ENCODE measurements at places on chromosomes 11 and 22.
A peak's percentile ranks its signal among the peaks of the same experiment; 100 is the strongest.

- DNase-seq, result no peak
These were observed 880.0 kb downstream of the BRD1 start for GRCh38 chr22:48947636-48948035.

DNA sequence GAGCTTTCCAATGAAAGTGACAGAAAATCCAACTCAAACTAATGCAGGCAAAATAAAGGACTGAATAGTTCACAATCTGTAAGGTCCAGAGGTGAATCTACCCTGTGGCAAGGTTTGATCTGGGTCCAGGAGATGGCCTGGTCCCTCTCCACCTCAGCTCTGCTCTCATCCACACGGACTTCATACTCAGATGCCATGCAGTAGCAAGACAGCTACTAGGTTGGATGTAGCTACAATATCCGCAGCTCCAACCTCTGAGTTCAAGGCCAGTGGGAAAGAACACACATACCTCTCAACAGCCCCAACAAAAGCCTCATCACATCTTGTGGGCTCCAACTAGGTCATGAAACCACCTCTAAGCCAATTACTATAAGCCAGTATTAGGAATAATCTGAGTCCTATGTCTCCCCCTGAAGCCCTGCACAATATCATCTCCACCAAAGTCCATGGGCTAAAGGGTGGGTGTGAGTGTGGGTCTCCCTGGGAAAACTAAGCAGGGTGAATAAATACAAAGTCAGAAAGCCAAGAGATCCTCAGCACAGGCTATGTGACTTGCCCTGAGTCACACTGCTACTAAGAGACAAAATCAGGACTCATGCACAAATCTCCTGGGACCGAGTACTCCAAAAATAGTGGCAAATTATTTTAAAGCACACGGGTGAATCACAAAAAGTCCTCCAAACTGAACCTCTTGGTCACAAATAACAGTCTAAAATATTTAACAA is 78.8 kb downstream of the LARGE1 start:
- no peak for DNase-seq

- no peak for DNase-seq
These were observed 67.9 kb downstream of the DKK3 start for GRCh38 chr11:11940551-11940950.

GRCh38 chr11:133697603-133698180 is 147.6 kb downstream of the SPATA19 start:
- DNase-seq, result no peak

DNA sequence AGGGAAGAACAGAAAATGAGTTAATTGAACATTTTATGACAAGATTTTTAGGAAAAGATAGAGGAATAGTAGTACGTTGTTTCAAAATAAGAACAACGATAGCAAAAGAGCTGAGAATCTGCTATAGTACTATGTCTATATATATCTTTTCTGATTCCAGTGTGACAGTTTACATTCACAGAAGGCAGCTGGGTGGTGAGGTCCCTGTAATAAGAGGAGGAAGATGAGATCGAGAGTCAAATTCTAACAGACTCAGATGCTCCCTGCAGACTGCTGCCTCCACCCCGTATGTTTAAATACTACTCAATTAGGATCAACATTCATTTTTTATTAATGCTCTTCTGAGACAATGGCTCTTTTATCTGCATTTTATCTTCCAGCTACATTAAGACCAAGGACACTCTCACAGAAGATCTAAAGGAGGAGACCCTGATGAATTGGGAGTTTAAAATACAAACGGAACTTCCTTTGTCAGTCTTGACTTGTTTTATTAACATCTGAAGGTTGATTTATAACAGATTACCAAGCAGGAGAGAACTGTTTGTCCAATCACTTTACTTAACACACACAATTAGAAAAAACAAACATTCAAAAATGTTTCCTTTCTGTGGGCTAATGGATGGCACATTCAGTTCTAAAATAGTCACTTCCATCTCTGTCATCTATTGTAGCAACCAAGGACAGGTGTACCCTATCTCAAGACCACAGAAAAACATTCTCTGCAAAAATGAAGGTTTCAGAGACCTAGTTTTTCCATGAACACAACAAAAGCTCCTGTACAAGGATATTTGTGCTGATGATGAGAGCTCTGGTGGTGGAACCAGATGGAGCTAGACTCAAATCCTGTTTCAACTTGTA is 240.2 kb downstream of the CADM1 start:
- no peak for DNase-seq

GRCh38 chr11:113643006-113643585 is 63.0 kb downstream of the TMPRSS5 start:
- DNase-seq, result no peak

DNA sequence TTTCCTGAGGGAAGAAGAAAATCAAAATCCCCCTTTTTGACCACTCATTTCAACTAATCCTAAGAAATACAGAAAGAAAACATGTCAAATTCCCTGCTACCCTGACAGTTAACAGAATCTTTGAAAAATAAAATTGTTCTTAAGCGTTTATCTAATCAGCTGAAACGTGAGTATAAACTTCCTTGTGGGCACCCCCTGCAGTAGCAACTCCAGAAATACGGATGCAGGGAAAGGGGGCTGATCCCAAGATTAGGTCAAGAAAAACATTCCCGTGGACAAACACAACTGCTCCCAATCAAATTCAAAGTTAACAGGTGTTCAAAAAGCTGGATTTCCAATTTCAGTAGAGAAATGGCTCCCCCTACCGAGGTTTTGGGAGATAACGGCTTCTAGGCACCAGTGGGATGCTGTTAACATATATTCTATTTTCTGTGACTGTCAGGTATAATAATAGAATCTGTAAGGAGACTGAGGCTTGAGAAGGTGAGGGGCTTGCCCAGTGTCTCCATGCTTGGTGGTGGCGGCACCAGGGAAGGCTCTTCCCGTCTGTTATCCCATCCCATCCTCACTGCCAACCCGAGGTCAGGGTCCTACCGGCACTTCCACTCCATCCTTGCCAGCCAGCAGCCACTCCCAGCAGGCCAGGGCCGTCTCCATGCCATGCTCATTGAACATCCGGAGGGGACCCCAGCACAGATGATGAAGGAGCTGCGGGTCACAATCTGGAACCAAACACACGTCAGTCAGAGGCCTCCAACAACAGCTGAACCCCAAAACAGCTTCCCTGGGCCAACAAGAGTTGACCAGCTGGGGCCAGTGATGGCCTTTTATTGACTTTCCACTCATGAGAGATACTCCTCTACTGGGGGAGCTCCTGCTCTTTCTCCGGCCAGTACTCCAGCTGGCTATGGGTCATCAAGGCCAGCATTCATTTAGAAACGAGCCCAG is 32.0 kb upstream of the SERPIND1 start:
- peak; percentile 4 for DNase-seq

DNA sequence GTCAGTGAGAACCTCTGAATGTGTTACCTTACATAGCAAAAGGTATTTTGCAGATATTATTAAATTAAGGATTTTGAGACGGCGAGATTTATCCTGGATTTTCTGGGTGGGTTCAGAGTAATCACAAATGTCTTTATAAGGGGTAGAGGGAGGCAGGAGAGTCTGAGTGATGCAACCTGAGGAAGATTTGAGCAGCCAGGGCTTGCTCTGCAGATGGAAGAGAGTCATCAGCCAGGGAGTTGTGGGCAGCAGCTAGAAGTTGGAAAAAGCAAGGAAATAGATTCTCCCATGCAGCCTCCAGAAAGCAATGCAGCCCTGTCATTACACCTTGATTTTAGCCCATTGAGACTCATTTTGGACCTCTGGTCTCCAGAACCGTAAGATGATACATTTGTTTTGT is 4.1 kb upstream of the WDR74 start:
- DNase-seq, result no peak

DNA sequence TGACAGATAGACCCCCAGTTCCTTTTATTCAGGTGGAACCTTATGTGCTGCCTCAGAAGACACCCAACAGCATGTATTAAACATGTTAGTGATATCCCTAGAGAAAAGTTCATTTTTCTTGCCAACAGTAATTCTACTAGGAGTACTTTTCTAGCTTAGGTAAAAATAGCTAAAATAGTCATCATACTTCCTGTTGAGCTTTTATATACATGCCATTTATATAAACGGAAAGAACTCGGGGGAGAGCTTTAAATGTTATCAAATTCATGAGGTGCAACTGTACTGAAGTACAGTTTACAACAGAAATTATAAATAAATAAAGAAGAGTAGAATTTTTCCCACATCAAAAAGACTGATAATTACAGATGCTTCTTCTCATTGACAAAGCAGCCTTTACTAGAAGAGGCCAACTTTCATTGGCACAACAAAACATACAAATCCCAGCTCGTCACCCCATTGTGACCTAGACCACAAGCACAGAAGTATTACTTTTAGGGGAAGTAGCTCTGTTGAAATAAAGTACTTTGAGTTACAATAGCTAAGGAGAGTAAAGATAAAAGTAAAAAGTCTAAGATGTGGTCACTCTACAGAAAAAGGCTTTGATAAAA is 59.1 kb upstream of the POU2AF2 start:
- DNase-seq, result no peak

DNA sequence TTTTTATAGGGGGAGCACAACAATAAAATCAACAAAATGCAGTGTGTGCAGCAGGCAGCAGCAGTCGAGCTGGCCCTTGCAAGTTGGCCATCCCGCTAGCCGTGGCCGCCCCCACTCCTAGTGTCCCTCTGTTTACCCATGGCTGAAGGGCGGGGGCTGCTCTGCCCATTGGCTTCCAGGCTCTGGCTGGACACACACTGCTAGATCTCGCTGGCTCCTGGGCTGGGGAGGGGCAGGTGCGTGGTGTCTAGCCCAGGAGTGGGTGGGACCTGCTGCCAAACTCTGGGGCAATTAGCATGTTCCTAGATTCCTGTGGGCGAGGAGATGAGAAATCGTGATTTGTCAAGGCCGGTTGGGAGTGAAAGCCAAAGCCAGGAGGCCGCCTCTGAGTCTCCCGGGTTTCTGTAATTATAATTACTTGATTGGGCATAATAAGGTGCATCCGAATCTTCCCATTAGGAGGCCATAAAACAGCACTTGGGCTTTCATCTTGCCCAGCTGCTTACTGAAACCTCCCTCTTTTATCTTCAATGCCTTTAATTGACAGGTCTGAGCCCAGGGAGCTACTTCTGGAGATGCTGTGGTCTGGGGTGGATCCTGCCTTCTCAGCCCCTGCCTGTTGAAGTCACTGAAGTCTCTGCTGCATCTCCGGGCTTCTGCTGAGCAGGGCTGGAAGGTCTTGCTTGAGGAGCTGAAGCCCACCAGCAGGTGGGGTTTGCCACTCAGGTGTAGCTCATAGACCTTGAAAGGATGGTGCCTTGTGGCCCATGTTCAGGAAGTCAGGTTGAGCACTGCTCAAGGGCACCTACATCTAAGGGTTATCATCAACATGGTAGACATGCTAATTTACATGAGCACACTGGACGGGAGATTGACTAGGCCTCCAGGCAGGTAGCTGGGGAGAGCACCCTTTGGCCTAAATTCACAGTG is 44.5 kb upstream of the DKK3 start:
- DNase-seq, result no peak

DNA sequence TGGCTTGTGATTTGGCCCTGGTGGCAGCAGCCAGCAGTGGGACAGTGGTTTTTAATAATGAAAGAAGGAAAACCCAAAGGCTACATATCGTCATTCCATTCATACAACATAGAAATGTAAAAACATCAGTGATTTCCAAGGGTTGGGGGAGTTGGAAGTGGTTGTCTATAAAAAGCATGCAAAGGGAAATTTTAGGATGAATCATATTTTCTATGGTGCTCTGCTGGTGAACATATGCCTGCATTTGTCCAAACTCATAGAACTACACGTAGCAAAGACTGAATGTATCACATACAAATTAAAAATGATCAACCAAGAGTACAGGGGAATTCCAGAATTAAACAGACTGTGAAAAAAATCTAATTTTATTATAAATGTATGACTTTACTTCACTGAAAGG is 11.1 kb downstream of the OR5B3 start:
- DNase-seq, result no peak

- DNase-seq, result no peak
These were observed 4.5 kb downstream of the PARVA start for GRCh38 chr11:12381875-12382274.

Measured in stimulated activated naive CD4-positive, alpha-beta T cell treated with Interleukin-2 at 50 U/mL for 16 hours (primary cell).